Sigmoid colon (tissue), 7 donors: ENCODE measurements at places on chromosomes 11 and 22. TPM values are rescaled to one million over a fixed set of nuclear protein-coding genes. Genes with fewer than 3 reads are reported as not detected.
A peak's percentile ranks its signal among the peaks of the same experiment; 100 is the strongest.

GRCh38 chr11:41836431-41836830 is 377.0 kb upstream of the LRRC4C start:
- DNase-seq, result no peak
- H3K27me3 ChIP-seq, result no peaks in the 10 kb centered on the region
- H3K4me1 ChIP-seq, result no peaks in the 10 kb centered on the region
- H3K36me3 ChIP-seq, result no peaks in the 10 kb centered on the region
- H3K4me3 ChIP-seq, result no peak overlapping the region

DNA sequence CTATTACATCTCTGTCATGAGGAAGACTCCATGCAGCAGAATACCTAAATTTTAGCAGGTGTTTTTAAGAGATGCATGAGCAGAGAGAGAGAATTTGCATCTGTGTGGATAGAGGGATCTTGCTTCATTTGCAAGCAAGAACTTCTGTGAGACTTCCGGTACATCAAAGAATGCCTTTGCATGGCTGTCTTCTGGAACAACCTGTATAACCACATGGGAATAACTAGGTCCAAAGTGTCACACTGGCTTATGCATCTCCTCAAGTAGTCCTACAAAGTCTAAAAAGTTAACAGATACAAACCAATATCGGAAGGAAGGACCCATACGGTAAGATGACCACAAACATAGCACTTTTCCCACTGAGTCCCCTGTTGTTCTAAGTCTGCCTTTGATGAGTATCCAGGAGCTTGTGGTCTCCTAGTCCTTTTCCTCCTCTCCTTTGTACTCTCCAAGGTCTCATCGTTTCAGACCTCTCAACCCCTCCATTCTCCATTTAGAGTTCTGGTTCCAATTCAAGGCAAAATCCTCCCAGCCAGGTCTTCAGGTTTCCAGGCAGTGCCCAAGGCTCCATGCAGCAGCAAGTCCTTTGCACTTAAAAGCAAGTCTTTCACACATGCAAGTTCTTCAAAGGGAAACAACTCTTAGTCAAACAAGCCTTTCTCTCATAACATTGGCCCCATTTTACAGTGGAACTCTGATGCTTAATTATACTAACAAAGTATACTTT is 581.7 kb upstream of the ARHGAP42 start:
- no peaks in the 10 kb centered on the region for H3K27me3 ChIP-seq
- H3K4me1 ChIP-seq, result no peaks in the 10 kb centered on the region

GRCh38 chr11:133928628-133929059 is 28.1 kb downstream of the IGSF9B start:
- peaks cover 19% of the 10 kb centered on the region for H3K36me3 ChIP-seq
- H3K4me3 ChIP-seq, result no peak overlapping the region
- DNase-seq, result no peak
- peaks cover 24% of the 10 kb centered on the region for H3K4me1 ChIP-seq
- H3K27me3 ChIP-seq, result no peaks in the 10 kb centered on the region

GRCh38 chr11:113684496-113684895 is 21.6 kb downstream of the TMPRSS5 start:
- no peak overlapping the region for H3K4me3 ChIP-seq
- H3K4me1 ChIP-seq, result peaks cover 10% of the 10 kb centered on the region
- H3K27ac ChIP-seq, result no peak overlapping the region
- DNase-seq, result no peak

DNA sequence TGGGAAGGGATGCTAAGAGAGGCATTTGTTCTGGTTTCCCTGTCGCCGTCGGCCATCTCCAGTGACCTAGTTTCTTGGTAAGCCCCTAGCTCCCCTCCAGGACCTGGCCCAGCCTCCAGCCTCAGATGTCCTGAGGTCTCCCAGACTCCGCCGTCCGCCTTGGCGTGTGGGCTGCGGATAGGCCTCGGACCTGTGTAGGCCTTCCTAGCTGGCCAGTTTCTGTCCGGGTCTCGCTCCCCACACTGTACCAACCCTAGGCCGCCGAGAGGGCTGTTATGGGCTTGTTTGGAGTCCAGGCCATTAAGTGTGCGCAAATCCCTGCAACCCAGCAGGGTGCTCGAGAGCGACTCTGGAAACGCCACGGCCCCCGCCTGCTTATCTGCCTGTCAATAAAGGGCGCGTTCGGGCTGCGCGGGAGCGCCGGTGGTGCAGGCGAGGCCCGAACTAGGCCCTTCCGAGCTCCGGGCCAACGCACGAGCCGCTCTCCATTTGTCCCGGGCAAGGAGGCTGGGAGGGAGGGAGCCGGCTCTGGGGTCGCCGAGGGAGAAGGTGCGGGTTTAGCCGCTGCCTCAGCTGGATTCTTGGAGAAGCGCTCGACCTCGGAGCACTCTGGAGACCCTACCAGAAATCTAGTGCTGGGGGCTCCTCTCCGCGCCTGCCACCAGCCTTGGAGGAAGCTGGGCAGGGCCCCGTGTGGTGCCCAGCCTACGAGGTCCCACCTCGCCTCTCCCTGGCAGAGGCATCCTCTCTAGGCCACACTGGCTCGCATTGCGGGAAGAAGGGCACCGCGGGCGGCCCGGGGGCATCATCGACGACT is 8.7 kb upstream of the PAX6 start:
- H3K27me3 ChIP-seq, result peaks cover 100% of the 10 kb centered on the region
- H3K36me3 ChIP-seq, result no peaks in the 10 kb centered on the region
- peak; percentile 62 for DNase-seq
- H3K27ac ChIP-seq, result no peak overlapping the region
- no peak overlapping the region for H3K4me3 ChIP-seq
- no peaks in the 10 kb centered on the region for H3K4me1 ChIP-seq

DNA sequence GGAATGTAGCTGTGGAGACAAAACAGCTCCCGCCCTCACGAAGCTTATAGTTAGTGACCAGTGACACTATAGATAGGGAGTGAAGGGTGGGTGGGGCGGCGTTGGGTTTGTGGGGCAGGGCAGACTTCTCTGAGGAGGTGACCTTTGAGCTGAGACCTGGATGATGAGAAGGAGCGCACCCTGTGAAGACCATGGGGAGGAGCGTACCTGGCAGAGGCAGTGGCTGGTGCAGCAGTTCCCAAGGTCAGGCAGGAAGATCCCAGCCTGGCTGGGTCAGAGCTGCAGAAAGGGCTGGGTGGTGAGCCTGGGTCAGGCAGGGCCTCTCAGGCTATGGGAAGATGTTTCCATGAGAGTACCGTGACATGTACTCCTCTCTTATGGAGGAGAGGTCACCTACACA is 135.0 kb upstream of the RCN1 start:
- no peaks in the 10 kb centered on the region for H3K4me1 ChIP-seq
- no peak for DNase-seq
- H3K27ac ChIP-seq, result no peak overlapping the region
- H3K27me3 ChIP-seq, result no peaks in the 10 kb centered on the region

DNA sequence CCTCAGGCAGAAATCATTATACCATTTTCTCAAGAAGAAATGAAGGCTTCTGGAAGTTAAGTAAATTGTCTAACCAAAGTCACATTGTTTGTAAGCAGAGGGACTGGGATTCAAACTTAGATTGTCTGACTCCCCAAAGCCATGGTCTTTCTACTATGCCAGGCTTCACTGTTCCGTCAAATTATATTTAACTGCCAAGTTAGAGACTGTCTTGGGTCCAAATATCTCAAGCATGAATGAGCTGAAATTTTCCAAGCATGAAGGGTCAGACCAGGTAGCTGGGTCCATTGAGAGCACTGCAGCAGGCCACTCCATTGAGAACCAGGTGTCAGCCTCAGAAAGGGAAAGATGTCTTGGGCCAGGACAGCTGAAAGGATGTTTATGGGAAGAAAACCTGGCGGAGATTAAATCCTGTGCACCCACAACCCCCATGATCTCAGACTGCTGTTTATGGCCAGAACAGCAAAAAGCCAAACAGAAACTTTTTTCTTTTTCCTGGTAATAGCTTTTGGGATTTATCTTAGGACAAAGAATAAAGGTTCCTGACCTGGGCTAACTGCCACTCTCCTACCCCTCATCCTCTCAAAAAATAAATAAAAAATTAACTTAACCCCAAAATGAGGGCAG is 612.3 kb downstream of the INSC start:
- DNase-seq, result no peak
- no peaks in the 10 kb centered on the region for H3K36me3 ChIP-seq
- no peaks in the 10 kb centered on the region for H3K27me3 ChIP-seq
- H3K27ac ChIP-seq, result no peak overlapping the region
- no peaks in the 10 kb centered on the region for H3K4me1 ChIP-seq

DNA sequence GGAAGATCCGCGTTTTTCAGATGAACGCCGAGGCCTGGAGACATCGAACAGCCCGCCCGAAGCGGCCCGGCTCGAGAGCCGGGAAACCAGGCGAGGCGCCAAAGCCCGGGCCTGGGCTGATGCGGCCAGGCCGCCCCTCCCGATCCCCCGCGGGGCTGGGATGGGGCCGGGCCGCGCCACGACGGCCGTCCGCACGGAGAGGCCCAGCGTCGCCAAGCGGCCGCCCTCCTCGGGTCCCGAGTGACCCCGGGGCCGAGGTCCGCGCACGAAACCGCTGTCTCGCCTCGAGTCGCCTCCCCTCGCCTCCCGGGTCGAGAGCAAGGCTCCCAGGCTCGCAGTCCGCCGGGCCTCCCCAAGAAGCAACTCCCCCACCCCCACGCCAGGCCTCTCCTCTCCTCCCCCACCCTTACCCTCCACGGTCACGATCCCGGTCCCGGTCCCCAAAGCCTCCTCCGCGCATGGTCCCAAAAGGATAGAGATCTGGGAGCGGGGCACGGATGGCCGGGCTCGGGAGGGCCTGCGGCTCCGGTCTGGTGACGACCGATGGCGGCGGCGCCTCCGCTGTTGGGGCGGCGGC is 482 bp downstream of the DDX17 start:
- H3K36me3 ChIP-seq, result no peaks in the 10 kb centered on the region
- peak overlapping the region; percentile 94 for H3K4me3 ChIP-seq
- H3K4me1 ChIP-seq, result peaks cover 51% of the 10 kb centered on the region
- H3K27me3 ChIP-seq, result no peaks in the 10 kb centered on the region
- peak overlapping the region; percentile 98 for H3K27ac ChIP-seq
- DNase-seq, result peak; percentile 91

GRCh38 chr11:107118025-107118720 is 99.9 kb upstream of the GUCY1A2 start:
- no peak overlapping the region for H3K4me3 ChIP-seq
- no peaks in the 10 kb centered on the region for H3K36me3 ChIP-seq
- no peak for DNase-seq
- no peak overlapping the region for H3K27ac ChIP-seq
- no peaks in the 10 kb centered on the region for H3K27me3 ChIP-seq

SOX10 gene
- 3.8 TPM for total RNA-seq

VSIG2 gene
- 0.49 TPM for total RNA-seq
